Activated naive CD4-positive, alpha-beta T cell (primary cell): ENCODE measurements at places on chromosomes 5 and 9.

- DNase-seq, result no peak
These were observed 110.9 kb downstream of the FAM170A start for GRCh38 chr5:119740225-119740624.

GRCh38 chr9:137836831-137837241 lies 40.7 kb upstream of the CACNA1B start:
- no peak for DNase-seq

- no peak for DNase-seq
These were observed 114.1 kb downstream of the PIK3R1 start for GRCh38 chr5:68329554-68330255.

- no peak for DNase-seq
These were observed 115.1 kb downstream of the PALM2AKAP2 start for GRCh38 chr9:109894921-109895758.

DNA sequence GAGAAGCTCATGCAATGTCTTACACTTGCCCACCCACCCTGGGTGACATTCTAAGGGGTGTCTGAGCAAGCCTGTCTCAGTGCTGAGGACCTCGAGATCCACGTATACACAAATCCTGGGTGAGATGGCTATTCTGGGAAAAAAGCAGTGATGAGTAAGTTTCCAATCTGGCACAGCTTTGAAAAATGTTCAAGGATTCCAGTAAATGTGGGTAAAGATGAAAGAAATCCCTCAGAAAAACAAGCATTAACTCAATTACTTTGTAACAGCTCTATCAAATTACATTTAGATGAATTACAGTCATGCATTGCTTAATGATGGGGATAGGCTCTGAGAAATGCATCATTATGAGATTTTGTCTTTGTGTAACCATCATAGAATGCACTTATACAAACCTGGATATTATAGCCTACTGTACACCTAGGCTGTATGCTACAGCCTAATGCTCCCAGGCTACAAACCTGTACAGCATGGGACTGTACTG lies 26.9 kb downstream of the GOLM1 start:
- no peak for DNase-seq

- no peak for DNase-seq
These were observed 34.8 kb downstream of the LSM11 start for GRCh38 chr5:157778121-157778805.

DNA sequence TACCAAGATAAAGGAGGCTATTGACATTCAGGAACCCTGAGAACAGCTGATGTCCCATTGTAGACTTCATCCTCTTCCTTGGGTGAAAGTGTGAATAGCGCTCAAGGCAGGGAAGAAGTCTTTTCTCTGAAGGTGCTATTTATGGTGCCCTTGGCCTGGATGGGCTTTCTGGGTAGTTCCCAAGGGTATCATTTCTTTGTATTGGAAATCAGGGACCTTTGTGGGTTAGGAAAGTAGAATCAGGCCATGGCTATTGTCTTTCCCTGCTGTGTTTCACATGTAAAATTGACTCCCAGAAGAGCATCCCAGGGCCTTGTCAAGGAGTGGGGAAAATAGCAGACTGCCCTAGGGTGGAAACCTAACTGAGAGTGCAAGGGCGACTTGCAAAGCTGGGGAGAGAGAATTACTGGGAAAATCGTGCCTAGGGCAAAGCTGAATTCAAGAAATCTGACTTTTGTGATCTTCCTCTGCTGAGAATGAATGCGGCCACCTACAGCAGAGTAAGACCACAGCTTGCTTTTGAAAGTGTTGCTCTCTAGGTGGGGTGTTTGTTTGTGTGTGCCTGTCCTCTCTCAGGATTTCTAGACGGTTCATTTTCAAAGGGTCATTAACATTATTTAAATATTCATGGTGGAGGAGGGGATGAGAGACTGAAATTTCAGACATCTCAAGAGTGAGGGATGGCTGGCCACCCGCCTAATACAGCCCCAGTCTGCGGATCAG lies 160.6 kb downstream of the C9orf152 start:
- DNase-seq, result no peak

- DNase-seq, result no peak
These were observed 67.4 kb downstream of the CTSL start for GRCh38 chr9:87793292-87793691.

DNA sequence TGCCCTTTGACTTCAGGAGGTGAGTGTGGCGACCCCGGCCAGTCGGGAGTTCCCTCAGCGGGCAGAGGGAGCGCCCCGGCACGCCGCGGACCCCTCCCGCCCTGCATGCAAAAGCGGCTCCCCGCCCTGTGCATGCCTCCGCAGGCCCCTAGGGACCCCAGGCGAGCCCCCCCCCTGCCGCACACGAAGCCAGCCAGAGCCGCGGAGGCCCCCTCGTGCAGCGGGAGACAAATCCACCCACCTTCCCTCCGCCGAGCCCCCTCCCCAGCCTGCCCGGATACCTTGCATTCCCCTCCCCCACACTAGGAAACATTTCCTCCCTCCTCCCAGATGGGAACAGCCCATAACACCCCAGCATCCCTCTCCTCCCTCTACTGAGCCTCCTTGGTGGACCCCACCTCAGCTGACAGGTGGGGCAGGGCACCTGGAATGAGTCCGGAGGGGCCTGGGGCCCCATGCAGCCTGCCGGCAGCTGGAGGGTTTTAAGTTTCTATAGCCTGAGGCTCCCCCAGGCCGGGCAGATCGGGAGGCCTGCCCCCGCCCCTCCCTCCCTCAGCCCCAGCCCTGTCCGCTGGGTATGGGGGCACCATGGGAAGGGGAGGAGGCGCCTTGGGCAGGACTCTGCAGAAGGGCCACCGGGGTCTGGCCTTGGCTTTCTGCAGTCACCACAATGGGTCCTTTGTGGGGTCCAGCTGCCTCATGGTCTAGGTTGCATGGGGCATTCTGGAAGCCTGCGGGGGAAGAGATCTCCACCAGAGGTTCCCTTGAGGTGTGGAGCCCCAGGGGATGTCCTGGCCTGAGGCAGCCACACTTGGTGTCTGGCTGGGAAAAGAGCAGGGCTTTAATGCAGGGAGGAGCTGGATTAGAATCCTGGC lies 601 bp downstream of the ERGIC1 start:
- DNase-seq, result no peak

DNA sequence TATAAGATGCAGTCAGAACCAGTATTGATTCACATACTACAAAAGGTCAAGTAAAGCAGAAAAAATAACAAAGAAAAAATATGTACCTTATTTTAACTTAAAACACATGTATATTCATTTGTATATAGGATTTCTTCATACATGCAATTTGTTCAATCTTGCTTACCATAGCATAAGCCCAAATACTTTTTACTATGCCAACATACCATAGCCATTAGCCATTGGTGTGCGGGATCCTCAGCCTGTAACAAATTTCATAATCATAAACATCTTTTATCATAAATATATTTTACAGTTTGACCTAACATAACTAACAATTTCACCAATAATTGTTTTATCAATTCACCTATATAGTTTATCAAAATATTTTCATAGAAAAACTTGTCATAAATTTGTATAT lies 51.1 kb downstream of the MPDZ start:
- no peak for DNase-seq

DNA sequence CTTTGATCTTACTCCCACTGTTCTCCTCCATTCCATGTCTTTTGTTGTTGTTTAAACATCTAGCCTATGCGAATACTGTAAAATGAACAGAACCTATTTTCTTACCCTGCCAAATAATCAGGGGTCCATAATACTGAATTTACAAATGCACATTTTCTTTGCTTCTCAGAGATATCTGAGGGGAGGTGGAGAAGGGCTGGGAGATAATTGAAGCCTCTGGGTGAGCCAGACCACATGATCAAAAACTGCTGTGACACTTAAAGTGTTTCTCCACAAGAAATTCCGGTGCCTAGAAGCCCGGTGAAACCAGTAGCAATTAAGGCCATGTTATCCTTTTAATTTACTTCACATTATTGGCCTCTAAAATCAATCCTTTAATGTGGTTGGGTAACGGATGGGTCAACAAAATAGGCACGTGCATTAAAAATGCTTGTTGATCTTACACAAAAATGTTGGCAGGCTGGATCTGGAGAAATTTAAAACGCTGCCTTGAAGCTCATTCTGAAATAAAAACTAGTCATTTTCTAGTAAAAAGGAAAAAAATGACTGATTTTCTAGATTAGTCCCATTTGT lies 10.8 kb downstream of the SEMA6A start:
- DNase-seq, result no peak

- DNase-seq, result no peak
These were observed 21.8 kb downstream of the MEF2C start for GRCh38 chr5:88861231-88861630.

DNA sequence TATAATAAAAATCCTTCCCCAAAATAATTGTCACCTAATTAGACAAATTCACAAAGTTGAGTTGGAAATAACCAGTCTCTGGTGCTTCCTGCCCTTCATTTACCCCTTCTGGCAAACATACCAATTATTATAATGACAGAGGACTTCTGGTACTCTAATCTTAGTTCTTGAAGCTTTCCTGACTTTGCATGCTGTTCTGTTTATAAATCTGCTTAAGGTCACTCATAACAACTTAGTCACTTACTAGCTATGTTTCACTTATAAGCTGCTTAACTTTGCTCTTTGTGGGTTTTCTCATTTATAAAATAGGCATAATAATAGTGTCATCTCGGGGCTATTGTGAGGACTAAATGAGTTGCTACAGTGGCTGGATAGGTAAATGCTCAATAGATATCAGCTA lies 446.5 kb downstream of the EFNA5 start:
- no peak for DNase-seq

- no peak for DNase-seq
These were observed at the start of gene BTNL3 for GRCh38 chr5:180988592-180988991. TSS of gene BTNL3 (plus strand) at chr5:180988846. CDS start at chr5:180989029, 183 bp downstream.

DNA sequence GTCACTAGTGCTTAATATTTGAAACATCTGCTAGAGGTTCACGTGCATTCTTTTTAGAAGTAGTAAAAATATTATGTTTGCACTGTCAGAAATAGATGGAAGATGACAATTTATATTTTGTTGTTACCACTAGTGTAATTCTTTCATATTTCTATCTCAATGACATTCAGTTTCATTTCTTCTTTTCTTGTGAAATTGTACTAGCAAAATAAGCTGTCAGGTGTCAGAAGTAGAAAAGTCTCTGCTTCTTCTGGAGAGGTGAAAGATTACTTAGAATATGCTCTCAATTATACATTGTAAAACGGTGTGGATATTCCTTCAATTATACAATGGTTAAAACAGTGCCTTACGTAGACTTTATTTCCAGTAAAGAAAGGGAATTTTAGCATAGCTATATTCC lies 395.4 kb downstream of the CSNK1G3 start:
- no peak for DNase-seq

GRCh38 chr5:133451926-133452325 lies 160.4 kb downstream of the FSTL4 start:
- DNase-seq, result no peak

- no peak for DNase-seq
These were observed 92.9 kb upstream of the CLINT1 start for GRCh38 chr5:157951673-157952373.

GRCh38 chr9:89314955-89315354 lies 3.3 kb upstream of the SECISBP2 start:
- no peak for DNase-seq

- no peak for DNase-seq
These were observed 189.1 kb downstream of the RANBP17 start for GRCh38 chr5:171050916-171051315.

DNA sequence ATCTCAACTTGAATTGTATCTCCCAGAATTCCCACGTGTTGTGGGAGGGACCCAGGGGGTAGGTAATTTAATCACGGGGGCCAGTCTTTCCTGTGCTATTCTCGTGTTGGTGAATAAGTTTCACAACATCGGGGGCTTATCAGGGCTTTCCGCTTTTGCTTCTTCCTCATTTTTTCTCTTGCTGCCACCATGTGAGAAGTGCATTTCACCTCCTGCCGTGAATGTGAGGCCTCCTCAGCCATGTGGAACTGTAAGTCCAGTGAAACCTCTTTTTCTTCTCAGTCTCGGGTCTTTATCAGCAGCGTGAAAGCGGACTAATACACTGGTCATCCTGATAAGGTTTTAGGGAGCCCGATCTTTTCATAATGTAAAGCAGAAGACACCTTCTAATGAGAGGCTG lies 687.0 kb upstream of the FTMT start:
- no peak for DNase-seq

GRCh38 chr5:31107091-31107518 lies 86.4 kb upstream of the CDH6 start:
- no peak for DNase-seq

GRCh38 chr5:154971501-154971900 lies 30.6 kb downstream of the MRPL22 start:
- no peak for DNase-seq

DNA sequence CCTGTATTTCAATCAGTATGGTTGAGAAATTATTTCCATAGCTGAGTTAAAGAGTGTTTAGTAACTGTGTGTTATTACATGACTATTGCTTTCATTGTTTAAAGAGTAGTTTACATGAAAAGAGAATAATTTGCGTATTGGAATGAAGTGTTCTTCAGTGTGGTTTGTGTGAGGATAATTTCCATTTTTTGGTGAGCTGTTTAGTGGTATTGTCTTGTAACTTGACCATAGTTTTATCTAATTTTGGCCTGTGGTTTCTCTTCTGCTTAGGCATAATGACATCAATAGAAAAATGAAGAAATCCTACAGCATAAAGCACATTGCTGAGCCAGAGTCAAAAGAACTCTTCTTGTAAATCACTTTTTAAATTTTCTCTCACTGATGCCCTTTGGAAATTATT lies 151.2 kb downstream of the SNCAIP start:
- no peak for DNase-seq

DNA sequence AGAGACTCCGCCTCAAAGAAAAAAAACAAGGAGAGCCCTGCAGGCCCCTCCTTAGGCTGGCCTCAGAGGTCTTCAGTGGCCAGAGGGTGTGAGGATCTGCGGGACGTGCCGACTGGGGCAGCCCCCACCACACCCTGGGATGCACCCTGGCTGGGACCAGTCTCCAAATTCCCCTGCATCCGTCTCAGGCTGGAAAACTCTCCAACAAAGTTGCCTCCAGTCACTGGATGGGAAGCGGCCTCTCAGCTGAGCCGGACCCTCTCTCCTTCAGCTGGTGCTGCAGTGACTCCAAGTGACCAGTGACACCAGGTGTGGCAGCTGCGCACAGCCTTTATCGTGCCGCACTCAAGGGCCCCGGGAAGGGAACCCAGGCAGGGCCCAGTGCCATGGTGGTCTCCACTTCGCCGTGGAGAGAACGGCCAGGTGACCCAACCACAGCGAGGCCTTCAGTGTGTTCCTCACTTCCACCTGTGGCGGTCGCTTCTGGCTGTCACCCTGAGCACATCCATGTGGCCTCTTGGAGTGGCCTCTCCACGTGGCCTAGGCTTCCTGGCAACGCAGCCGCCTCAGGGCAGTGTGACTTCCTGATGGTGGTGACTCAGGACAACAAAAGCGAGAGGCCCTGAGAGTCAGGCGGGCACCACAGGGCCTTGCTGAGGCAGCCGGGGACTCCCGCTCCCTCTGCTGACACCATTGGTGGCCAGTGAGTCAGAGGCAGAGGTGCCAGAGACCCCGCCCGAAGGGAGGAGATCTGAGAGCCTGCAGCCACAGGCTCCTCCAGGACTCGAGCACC lies 19.3 kb upstream of the CAMSAP1 start:
- DNase-seq, result no peak

- no peak for DNase-seq
These were observed 6.9 kb downstream of the UGT3A2 start for GRCh38 chr5:36059571-36060419.

- no peak for DNase-seq
These were observed 572.5 kb upstream of the ARRDC3 start for GRCh38 chr5:91955610-91956009.
